ENCODE measurements at places on chromosomes 5 and 9.

- peak; percentile 57 for DNase-seq
These were observed 56.9 kb downstream of the NPR3 start for GRCh38 chr5:32767948-32768467.

DNA sequence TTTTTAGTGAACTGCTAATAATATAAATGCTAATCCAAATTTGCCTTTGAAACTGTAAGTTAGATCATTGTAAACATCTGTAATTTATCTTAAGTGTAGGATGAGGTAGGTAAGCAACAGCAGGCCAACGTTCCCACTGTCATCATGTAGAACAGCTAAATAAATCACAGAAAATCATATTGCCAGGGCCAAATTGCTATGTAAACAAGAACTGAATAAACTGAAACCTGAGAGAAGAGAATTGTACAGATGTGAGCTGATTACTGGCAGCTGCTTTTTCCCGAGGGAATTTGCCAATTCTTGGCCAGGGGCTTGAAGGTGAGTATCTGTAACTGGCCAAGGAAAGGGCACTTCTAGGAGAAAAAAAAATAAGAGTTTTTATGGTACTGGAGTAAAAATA is 97.6 kb downstream of the CDH10 start:
- DNase-seq = peak; percentile 80

DNA sequence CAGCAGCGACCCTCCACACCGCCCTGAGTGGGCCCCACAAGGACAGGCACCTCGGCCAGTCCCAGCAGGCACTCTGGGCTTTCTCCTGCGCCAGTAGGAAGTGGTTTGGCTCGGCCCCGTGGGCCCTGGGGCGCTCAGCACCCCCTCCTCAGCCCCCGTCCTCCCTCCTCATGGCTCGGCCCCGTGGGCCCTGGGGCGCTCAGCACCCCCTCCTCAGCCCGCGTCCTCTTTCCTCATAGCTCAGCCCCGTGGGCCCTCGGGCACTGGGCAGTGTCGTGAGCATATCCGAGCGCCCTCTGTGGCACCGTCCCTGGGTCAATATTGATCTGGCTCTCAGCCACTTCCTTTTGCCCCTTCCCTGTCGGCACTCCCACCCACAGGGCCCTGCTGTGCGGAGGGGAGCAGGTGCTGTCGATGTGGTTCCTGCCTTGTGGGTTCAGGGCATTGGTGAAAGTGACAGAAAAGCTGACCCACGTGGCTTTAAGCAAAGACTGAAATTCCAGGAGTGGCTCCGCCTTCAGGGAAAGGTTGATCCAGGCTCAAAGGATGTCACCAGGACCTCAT is 5.5 kb upstream of the SCGB3A1 start:
- peak; percentile 32 for DNase-seq

DNA sequence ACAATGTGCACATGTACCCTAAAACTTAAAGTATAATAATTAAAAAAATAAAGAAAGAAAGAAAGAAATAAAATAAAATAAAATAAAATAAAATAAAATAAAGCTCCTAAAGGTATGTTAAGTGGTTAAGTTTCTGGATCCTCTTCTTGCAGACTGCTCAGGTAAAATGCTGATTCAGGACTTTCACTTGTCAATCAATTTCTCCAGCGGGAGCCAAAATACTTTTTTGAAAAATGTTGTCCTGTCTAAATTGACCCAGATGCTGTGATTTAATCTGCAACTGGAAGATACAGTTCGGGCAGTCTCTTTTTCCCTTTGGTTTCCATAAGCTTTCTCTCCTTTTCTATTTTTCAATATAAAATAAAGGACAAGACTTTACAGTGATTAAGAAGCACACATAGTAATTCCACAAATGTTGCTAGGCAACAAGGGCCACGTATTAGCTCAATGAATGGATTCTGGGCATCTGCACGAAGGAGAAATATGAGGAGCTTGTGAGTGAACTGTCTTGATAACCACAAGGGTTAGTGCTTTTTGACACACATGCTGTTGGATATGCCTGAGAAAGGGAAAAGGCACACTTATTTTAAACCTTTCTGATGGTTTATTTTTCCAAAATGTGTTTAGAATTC is 38.6 kb downstream of the HTR4 start:
- DNase-seq = peak; percentile 23

- no peak for DNase-seq
These were observed 243.9 kb upstream of the KLF4 start for GRCh38 chr9:107733523-107733894.

- no peak for DNase-seq
These were observed 59.4 kb downstream of the FBN2 start for GRCh38 chr5:128478386-128479368.

DNA sequence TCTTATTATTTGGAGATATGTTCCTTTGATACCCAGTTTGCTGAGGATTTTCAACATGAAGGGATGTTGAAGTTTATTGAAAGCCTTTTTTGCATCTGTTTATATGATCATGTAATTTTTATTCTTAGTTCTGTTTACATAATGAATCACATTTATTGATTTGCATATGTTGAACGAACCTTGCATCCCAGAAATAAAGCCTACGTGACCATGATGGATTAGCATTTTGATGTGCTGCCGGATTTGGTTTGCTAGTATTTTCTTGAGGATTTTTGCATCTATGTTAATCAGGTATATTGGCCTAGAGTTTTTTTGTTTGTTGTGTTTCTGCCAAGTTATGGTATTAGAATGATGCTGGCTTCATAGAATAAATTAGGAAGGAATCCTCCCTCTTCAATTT is 161.4 kb upstream of the ITGA1 start:
- no peak for DNase-seq

- DNase-seq = peak; percentile 52
These were observed 29.4 kb downstream of the RHOBTB3 start for GRCh38 chr5:95760273-95761191.

DNA sequence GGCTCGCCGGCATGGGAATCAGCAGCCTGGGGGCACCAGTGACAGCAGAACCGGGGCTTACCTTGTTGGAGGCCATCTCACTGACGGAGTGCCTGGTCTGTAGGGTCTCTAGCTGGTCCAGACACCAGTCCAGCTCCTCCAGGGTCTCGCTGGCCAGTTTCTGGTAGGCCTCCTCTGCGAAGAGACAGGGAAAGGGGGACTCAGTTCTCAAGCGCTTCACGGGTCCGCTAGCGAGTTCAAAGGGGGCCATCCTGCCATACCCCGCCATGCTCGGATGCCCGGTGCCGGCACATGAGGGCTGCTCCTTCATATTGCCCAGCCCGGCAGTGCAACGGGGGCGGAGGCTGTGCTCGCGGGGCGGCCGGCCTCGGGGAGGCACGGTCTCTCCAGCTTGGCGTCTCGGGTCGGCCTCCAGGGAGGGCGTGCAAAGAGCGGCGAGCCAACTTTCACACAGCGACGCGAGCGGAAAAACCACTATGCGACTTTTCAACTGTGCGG is 456.0 kb downstream of the RAB3C start:
- no peak for DNase-seq

- peak; percentile 6 for DNase-seq
These were observed 32.4 kb upstream of the CEP120 start for GRCh38 chr5:123455640-123456039.

GRCh38 chr5:141821430-141821925 is 56.7 kb downstream of the PCDH1 start:
- peak; percentile 60 for DNase-seq

DNA sequence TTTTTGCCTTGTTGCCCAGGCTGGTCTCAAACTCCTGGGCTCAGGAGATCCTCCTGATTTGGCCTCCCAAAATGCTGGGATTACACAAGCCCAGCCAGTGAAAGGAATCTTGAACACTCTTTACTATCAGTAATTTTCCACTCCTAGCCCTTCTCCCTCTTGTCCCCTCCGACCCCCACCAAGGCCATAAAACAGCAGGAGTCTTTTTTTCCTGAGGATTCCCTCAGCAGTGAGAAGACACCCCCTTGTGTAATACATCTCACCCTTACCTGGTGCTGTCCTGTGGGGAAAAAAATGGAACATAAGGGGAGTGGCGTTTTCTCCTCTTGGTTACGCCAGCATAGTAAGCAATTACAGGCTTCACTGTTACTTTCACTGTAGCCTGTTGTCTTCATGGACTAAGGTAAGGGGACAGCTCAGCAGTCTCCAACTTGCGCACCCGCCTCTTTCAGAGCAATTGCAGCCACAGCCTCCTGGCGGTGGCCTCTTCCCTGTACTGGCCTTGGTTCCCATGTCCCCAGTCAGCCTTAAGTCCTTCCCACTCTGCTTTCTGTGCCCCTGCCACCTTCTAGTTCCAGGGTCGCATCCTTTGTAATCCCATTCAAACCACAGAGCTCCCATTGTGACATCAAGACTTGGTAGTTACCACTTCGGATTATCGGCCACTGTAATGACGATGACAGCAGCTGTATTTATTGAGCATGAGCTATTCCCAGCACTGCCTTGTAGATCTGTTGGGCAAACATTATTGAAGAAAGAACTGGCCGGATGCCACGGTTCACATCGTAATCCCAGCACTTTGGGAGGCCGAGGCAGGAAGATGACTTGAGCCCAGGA is 10.0 kb downstream of the NAIF1 start:
- DNase-seq = peak; percentile 94

GRCh38 chr9:70641631-70642030 is 227.2 kb upstream of the KLF9 start:
- DNase-seq = no peak

DNA sequence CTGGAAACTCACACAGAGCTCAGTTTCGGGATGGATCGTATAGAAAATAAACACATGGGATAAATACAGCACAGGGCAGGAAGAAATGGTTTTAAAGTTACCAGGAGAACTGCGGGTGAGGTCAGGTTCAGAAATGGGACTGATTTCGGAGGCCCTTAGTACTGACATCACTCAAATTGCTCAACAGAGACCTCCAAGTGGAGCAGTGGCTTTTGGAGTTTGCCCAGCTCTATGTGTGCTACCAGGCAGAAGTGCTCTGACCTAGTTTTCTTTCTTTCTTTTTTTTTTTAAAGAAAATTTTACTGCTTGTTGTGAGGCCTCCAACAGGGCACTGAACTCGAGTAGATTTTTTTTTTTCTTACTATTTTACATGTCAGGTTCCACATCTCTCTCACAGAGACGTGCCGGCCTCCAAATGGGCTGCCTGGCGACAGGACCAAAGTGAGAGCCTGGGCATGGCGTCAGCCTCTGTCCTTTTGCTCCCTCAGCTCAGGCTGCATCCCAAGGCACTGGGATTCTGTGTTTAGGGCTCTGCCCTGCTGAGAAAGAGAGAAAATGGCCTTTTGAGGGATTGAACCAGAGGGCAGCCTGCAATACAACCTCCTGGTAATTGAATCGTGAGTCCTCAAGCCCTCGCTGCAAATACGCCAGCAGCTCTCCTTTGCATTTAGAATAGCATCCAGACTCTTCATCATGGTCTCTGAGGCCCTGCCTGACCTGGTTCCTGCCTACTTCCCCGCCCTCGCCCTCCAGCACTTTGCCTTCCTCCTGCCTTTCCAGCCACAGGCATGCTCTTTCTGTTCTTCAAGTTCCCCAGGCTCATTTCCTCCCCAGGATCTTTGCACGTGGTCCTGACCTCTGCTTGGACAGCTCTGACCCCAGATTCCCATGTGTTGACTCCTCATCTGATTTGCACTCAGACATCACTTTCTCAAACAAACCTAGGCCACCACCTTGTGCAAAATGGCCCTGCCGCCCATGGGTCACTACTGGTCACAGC is 173.5 kb downstream of the FGF1 start:
- DNase-seq = no peak

GRCh38 chr9:135864447-135865049 is 42.8 kb downstream of the CAMSAP1 start:
- peak; percentile 68 for DNase-seq

DNA sequence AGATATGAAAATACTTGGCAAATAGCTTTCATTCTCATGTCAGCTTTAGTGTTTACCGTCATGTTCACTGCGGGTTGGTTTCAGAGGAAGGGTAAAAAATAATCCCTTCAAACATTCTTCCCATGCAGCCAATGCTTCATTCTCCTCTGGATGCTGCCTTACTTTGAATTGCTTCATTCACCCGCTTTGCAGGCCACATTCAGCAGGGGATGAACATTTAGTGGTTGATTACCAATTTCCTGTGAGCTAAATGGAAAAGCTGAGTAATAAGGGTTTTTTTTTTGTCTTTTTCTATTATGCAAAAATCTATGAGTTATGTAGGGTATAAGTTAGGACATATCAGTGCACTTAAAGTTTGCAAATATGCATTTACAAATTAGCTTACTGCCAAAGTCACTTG is 96.3 kb upstream of the MEF2C start:
- no peak for DNase-seq

DNA sequence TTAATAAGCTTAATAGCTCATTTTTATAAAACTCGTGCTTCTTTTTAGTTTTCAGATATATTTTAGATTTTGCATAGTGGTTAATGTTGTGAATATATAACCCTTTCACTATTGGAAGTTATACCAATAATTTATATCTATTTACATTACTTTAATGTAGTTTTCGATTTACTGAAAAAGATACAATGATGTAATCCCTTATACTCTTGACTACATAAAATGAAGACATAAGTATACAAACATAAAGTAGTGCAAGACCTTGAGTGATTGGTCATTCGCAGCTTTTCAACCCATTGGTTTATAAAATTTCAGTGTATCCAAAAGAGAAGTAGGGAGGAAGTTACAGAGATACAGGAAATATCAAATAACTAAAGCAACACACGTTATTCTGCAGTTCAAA is 84.3 kb upstream of the GRHPR start:
- DNase-seq = peak; percentile 11

DNA sequence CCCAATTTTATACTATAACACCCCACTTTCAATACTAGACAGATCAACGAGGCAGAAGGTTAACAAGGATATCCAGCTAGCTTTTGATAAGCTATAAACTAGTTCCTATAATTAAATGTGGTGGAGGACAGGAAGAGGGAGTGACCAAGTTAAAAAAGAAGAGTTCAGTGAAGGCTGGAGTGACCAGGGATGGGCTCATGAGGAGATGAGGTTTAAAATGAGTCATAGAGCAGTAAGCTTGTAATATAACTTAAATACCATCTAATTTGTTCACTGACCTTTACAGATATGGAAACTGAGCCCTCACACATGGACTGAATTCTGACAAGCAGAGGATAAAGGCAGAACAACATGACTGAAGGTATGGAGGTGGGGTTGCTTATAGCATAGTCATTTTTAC is 284.5 kb downstream of the SPATA31D1 start:
- no peak for DNase-seq
